ENCODE measurements at places on chromosomes 2 and 18.

DNA sequence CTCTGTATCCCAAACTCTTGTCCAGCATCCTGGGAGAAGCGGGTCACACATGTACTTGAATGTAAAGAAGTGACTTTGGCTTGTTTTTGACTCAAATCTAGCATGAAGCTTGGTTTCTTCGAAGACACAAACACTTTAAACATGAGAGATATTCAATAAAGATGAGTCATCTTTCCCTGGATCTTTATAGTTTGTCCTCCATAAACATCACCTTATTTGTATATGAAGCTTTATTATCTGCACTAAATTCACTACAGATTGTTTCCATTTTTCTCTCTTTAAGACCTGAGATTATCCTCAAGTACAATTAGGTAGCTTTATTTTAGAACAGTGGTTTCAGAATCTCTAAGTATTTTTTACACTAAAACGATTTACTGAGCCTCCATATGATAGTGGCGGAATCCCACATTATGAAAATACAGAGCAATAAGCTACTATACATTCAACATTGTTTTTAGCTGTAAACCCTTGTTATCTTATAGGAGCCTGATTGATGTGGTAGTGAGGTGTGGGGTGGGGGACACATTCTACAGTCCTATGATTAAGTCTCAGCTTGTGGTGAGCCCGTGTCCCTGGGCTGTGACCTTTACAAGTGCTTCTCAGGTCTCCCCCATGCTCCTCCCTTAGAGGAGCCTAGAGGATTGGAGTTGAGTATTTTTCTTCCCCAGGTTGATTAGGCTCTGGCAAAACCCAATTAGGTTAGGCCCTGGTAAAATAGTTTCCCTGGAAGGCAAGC lies 79.6 kb upstream of the RAPGEF4 start:
- DNase-seq: no peak

DNA sequence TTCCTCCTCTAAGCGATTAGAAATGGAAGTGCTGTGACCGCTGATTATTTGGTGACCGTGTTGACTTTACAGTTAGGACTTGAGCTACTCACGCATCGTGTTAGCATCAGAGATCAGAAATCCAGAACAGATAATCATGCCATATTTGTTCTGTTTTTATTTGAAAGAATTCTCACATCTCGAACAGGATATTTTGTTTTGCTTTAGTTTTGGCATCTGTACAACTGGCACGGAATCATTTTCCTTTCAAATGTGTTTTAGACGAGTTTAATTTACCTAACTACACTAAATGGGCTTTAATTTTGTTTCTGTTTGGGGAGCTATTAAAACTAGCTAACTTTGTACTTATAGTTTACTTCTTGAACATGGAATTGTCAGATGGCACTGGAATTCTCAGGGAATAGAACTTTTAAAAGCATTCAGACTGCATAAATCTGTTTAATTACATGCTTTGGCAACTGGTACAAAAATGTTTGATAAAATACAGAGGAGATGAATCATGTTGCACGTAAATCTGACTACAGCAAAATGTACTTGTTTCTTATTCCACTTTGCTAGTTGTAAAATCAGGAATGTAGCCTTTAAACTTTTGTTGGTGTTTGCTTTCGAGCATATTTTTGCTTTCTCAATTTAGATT lies 1.4 kb downstream of the ITPRID2 start:
- no peak for DNase-seq

DNA sequence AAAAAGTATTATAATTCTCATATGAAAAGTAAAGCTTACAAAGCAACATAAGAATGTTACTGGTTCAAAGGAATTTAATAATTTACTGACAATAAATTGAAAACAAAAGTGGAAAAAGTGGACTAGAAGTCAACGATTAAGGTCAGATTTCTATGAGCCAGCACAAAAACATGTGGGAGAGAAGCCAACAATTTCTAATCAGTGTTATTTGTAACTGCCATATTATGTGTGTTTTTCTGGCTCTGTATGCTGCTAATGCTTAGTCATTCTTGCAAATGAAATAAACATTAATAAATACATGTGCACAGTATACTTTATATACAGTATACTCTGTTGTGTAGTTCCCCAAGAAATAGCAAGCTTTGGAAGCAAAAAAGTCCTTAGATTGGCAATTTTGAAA lies 301.3 kb upstream of the RGPD4 start:
- no peak for DNase-seq

DNA sequence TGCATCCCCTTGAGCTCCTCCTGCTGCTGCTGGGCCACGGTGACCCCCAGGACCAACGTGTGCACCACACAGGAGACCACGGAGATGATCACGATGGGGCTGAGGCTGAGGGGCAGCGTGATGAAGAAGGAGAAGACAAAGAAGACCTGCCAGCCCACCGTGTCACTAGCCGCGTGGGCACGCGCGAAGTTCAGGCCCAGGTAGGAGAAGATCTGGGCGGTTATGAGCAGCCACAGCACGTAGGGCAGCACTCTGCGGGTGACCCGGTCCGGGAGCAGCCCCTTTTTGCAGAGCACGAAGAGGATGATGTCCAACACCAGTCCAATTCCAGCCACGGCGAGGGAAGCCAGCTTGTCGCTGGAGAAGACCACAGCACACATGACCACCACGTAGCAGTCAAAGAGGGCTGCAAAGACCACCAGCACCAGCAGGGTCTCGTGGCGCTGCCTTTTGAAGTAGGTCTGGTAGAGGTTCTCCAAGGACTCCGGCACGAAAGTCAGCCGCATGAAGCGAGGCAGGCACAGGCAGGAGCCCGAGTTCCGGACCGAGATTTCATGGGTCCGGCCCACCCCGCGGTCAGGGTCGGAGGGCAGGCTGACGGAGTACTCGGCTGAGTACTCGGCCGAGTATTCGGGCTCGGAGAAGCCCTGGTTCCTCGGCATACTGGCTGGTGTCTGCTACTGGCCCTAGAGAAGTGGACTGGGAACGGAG lies 1.6 kb downstream of the ADCY3 start:
- no peak for DNase-seq

- DNase-seq: no peak
Measured at GRCh38 chr18:22557168-22557941, 139.6 kb upstream of the CTAGE1 start.

GRCh38 chr2:111054791-111055691 lies 65.7 kb upstream of the BCL2L11 start:
- DNase-seq: no peak

All from DMS 273 treated with DMSO at 0.1 percent for 48 hours (cell line).